Kasumi-1 (cell line): ENCODE measurements at places on chromosomes 5 and 9.

DNA sequence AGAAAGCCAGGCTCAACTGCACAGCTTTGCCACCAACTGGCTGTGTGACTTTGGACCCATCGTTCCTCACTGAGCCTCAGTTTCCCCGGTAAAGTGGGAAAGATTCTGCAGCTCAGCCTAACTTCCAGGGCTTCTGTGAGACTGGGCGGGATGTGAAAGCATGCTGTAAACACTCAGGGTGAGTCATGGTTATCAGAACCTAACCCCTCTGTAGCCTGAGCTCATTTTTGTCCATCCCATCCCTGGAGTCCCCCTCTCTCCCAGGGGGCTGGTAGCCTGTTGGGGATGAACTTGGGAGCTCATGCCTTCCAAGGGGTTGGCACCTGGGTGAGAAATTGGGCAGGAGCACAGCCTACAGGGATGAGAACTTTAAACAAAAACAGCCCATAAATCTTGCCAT lies 2.3 kb downstream of the CCDC69 start:
- no peak for DNase-seq

- DNase-seq = no peak
Observed at GRCh38 chr5:123511290-123511647, 708 bp upstream of the CSNK1G3 start.

GRCh38 chr9:37001459-37001858 lies 32.6 kb downstream of the PAX5 start:
- DNase-seq = no peak

DNA sequence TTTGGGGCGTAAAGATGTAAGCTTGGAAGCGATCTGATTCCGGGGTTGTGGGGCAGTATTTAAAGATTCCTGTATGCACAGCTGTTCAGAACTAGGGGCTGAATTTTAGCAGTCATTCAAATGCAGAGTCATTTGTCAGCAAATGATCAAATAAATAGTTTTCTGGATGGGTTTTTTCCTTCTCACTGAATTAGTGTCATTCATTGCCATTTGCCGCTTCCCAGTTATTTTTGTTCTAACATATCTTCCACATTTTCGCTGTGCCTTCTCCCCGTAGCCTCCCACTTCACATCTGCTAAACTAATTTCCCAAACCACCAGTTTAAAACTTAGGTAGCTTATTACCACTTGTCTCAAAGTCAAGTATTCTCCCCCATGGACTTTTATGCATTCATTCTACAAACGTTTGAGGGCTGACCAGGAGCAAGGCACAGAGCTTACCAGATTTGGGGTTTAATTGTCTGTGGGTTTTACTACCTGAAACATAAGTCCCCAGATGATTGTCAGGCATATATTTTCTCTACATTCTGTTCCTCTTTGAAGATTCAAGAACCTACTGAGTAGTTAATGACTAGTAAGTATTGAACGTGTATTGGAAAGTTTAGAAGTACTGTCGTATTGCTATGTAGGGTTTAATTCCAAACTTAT lies 41.3 kb upstream of the CKMT2 start:
- no peak for DNase-seq

- DNase-seq = peak; percentile 4
Observed at GRCh38 chr5:17794815-17795214, 160.6 kb downstream of the TAF11L14 start.

DNA sequence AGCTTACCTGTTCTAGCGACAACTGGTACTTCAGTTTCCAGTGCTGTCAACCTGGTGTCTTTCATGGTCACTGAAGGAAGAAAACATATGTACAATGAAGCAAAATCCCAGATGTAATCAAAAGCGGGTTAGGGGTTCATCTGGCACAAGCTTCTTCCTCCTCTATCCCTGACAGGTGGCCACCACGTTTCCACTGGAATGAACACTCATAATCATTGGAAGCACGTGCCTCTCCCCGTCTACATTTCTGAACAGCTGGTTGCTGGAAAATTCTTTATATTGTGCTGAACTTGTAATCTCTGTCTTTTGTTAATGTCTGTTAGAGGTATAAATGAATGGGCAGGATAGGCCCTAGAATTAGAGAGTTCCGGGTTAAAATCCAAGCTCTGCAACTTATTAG lies 9.4 kb downstream of the TSC1 start:
- DNase-seq = no peak

GRCh38 chr5:167143716-167144115 lies 1147.7 kb upstream of the WWC1 start:
- no peak for DNase-seq

- no peak for DNase-seq
Observed at GRCh38 chr5:72408603-72409002, 88.4 kb downstream of the PTCD2 start.

DNA sequence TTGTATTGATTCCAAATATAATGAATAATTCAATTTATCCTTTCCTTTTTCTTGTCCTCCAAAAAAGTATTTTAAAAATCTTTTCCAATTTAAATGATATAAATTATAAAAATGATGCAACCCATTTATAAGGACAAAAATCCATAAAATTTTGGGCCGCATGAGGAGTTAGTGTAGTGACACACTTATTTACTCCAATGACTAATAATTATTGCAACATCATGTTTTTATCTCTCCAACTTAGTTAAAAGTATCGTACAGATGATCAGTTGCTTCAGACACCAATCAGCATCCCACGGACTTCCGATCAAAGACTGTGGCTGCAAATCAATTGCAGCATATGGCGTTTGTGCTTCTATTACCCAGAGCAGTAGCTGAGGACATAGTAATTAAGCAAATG lies 58.6 kb downstream of the HTR4 start:
- no peak for DNase-seq

DNA sequence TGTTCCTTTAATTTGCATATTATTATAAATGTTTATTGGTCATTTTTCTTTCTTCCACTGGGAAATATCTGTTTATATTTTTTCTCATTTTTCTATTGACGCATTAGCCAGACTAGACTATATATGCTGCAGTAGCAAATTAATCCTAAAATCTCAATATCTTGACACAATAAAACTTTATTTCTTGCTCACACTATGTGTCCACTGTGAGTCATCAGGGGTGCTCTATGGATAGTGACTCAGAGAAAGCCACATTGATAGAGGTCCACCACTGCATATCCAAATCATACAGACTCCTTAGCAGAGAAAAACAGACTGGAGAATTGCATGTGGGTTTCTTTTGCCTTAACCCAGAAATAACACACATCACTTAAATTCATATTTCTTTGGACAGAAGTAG lies 20.8 kb downstream of the OR1L3 start:
- DNase-seq = no peak

- no peak for DNase-seq
Observed at GRCh38 chr9:128642675-128643245, 13.9 kb downstream of the DYNC2I2 start.

- DNase-seq = no peak
Observed at GRCh38 chr9:84898188-84898587, 228.7 kb downstream of the NTRK2 start.

GRCh38 chr5:169354921-169355320 lies 54.0 kb upstream of the SLIT3 start:
- no peak for DNase-seq

DNA sequence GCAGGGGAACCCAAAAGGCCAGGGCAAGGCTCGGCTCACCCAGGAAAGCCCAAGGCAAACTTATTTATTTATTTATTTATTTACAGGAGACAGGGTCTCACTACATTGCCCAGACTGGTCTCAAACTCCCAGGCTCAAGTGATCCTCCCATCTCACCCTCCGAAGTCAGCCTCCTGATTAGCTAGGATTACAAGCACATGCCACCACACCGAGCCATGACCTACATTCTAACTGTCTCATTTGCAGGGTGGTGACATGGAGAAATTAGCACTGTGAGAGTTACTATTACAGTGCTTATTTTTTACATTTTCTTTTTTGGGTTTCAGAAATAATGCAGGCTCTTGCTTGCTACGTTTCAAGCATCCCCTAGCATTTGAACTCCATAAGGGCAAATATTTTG lies 18.1 kb downstream of the ARHGEF37 start:
- DNase-seq = no peak

DNA sequence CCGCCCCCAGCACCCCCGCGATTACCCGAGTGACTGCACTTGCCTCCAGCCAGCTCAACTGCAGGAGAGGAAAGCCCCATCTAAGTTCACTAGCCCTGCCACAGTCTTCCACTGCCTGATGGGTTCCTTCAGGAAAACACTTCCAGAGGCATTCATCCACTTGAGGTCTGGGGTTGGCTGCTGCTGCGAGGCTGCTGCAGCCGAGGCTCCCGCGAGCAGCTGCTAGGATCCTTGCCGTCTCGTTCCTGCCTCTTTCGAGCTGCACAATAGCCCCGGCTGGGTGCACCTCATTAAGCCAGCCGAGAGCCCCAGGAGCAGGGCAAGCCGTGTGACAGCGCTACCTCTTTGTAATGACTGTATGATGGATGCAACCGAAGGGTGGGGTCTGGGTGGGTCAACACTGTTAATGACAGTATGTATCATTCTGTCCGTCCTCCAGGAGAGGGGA lies 24.2 kb upstream of the ELAVL2 start:
- DNase-seq = no peak

DNA sequence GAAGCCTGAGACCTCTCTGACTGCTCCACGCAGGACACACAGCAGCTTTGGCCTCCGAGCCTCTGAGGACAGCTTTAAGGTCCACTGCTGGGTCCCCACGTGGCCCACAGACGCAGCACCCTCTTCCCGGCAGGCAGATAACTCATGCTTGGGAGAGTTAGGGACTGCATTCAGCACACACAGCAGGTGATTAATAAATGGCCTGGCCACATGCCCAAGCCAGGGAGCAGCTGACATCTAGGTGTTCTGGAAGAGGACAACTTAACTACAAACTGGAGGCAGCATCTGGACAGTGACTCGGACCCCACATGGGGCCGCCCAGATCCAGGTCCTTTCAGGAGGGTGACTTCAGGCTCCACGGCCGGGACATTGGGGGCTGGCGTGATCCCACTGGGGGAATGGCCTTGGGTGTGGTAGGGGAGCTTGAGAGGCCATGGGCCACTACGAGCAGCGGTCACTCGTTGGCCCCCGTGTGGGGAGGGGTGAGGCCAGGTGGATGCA lies 11.3 kb downstream of the NINJ1 start:
- DNase-seq = no peak

DNA sequence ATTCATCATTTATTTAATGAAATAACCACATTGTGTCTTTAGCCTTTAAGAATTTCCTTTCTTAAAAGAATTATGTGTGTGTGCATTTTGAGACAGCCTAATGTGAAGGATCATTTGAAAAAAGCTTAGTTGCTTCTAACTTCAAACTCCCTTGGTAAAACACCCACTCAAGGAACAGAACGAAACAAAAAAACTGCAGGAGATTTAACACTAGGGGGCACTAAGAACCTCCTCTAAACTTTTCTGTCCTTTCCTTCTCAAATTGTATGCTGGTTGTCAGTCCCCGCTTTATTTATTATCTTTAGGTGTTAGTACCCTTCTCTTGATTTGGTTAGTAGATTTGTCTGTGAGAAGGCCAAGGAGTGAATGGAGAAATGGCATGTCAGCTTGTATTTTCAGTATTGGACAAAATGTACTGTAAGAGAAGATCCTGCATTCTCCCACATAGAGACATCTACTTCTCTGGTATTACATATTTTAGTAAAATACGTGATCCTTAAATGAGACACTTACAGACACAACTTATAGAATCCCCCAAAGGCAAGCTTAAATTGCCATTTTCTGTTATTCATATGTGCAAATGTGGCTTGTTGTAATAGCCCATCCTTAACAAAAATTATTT lies 229.7 kb downstream of the MRPS30 start:
- peak; percentile 74 for DNase-seq

GRCh38 chr5:158811921-158812320 lies 287.8 kb downstream of the EBF1 start:
- DNase-seq = no peak

DNA sequence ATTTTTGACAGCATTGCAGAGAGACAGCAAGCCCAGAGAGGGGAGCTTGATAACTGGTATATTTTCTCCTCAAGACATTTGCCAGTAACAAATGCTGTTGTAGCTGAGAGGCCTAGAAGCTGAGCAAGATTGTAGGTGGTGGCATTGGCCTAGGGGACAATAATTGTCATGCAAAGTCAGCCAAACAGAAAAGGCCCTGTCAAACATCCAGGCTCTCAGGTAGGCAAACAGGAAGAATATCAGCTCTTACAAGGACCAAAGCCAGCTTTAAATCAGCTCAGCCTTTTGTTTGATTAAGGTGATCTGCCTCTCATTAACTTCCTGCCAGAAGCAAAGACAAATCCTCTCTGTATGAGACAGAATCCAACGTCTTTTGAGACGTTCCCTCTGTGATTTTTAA lies 29.7 kb upstream of the BARX1 start:
- no peak for DNase-seq

- no peak for DNase-seq
Observed at GRCh38 chr5:79834754-79835714, 145.4 kb downstream of the CMYA5 start.

- DNase-seq = no peak
Observed at GRCh38 chr9:93115486-93116071, 18.5 kb downstream of the NINJ1 start.

- DNase-seq = no peak
Observed at GRCh38 chr9:133787754-133788025, 49.5 kb upstream of the SARDH start.
